Cortex of kidney (tissue), 1 donor: ENCODE measurements at places on chromosomes 16 and 17.
A peak's percentile ranks its signal among the peaks of the same experiment; 100 is the strongest.

DNA sequence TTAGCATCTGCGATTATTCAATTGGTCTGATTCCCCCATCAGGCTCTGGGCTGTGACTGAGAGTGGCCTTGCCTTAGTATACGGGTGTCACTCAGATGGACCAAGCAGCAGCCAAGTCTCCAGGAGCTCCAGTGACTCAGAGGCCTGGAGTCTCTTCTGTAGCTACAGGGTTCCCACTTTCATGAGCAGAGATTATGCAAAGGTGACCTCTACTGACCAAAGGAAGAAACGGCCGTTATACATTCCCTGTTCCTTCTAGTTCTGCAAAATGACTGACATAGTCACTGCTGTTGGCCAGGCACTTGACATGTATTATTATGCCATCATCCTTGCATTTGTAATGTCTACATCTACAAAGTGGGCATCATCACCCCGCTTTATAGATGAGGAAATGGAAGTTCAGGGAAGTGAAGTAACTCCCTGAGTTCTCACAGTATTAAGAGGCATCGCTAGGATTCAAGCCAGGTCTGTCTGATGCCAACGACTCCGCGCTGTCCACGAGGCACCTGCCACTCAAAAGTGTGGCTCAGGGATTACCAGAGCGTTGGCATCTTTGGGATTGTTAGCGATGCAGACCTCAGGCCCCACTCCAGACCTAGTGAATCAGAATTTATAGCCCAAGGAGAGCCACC lies 23.3 kb downstream of the SLC38A7 start:
- DNase-seq: no peak

DNA sequence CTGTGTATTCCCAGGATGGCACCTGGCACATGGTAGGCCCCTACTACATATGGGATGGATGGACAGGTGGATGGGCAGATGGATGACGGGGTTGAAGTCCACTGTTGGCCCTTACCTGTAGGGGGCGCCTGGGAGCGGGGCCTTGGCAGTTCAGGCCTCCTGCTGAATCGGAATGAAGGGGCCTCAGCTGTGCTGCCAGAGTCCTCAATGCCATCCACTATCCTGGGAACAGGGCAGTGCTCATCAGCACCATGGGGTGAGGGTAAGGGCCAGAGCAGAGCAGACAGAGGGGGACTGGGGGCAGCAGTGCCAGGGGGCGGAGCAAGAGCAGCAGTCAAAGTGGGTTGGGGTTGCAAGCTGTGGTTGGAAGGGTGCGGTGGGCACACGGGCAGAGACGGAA lies 8.3 kb upstream of the RAB5C start:
- no peak for DNase-seq

- DNase-seq: peak; percentile 81
These were observed 753 bp upstream of the USP22 start for GRCh38 chr17:21043296-21044232.

DNA sequence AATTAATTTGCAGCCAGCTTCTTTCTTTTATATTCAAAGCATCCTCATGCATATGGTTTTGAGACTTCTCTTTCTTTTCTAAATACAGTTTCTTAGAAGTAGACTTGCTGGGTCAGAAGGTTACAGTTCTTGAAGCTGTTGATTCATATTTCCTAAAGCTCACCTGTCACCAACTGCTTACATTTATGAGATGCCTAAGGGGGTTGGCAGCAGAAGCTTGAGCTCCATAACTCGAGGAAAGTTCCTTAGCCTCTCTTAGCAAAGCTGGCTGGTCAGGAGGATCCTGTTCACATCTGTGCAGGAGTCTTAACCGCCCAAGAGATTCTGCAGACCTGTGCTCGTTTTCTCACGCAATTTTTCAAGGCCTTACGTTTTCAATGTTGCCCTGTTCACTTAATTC lies 218.8 kb downstream of the SNX29 start:
- DNase-seq: no peak

DNA sequence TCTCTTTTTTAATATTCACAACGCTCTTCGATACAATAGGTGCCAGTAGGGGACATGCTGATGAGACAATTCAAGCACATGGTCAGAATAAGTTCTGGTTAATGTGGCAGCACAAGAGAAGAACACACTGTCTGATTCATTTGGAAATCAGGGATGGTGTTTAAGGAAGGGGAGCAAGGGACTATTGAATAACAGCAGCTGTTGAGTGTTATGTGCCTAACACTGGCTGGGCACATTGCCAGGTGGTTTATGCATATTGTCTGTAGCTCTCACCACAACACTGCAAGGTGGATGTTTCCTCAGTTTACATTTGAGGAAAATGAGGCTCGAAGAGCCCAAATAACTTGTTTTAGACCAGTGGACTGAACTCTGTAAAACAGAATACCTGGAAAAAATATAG lies 44.2 kb downstream of the LYRM9 start:
- no peak for DNase-seq

DNA sequence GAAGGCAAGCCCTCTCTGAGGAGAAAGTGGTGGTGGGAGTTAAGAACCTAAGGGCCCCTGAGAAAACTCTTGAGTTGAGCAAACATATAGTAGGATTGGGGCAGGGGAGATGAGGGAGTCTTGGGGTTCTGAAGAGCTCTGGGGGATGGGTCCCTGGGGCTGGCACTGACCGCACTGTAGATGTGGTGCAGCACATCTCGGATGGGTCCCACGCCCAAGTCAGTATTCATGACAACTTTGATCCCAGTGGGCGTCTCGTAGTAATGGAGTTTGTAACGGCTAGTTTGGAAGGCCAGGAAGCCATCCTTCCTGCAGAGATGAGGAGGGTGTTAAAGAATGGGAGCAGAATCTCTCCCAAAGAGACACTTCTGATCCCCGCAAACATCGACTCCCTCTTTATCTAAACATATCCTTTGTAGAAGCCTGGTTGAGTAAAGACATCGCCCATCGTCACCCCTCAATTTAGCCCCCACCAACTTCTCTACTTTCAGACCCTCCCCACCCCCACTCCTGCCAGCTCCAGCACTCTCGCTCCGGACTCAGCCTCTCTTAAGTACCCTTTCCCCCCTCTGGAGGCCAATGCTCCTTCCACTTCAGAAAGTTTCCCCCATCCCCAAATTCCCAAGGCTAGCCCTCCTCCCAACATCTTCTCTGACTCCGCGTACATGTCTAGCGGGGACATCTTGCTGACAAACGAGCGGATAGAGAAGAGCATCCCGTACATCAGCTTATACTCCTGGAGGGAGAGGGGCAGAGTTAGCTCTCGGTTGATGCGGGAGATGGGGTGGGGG lies 710 bp downstream of the TRAPPC1 start:
- DNase-seq: no peak

- DNase-seq: no peak
These were observed 19.3 kb downstream of the TSPOAP1 start for GRCh38 chr17:58308985-58309917.

- DNase-seq: no peak
These were observed at the start of gene ARHGAP44 for GRCh38 chr17:12789481-12790248. Gene ARHGAP44, plus strand, starts transcription at chr17:12789498. Its CDS starts 341 bp downstream, at chr17:12789839.

DNA sequence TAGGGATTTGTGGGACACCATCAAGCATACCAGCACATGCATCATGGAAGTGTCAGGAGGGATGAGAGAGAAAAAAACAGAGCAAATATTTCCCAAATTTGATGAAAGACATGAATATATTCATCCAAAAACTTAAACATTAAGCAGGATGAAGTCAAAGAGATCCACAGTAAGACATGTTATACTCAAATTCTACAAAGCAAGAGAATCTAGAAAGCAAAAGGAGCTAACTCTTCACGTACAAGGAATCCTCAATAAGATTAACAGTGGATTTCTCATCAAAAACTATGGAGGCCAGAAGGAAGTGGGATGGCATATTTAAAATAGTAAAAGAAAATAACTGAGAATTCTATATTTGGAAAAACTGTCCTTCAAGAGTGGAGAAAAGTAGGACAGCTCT lies 374.8 kb downstream of the ZFHX3 start:
- DNase-seq: no peak

DNA sequence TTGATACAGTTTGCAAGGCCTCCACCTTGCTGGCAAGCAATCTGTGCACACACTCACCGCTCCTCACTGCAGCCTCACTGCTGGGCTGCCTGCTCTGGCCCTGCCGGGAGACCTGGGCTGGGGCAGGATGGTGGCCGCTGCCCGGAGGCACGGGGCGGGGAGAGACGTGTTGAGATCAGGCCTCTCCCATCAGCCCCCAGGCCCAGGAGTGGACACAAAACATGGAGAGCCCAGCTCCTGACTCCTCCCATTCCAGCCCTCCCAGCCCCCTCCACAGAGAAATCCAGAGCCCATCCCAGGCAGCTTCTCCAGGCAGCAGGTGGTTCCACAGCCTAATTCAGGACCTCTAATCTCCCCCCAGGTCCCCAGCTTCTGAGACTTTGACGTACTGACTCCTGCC lies 23.1 kb upstream of the RPL38 start:
- no peak for DNase-seq

- no peak for DNase-seq
These were observed 16.3 kb upstream of the MYO15B start for GRCh38 chr17:75571197-75571884.

DNA sequence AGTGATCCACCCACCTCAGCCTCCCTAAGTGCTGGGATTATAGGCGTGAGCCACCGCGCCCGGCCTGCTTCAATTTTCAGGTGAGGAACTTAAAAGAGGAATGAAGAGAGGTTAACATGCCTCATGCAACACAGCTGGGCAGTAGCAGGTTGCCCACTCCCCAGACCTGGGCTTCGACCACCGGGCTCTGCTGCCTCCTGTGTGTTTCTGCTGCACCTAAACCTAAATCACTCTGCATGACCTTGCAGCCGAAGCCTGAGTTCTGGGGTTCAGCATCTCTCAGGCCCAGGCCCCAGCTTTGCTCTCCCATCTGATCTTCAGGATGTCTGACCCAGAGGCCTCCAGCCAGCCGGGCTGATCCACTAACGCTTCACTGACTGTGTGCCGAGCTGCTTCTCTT lies 112.6 kb downstream of the OR1D5 start:
- DNase-seq: no peak

DNA sequence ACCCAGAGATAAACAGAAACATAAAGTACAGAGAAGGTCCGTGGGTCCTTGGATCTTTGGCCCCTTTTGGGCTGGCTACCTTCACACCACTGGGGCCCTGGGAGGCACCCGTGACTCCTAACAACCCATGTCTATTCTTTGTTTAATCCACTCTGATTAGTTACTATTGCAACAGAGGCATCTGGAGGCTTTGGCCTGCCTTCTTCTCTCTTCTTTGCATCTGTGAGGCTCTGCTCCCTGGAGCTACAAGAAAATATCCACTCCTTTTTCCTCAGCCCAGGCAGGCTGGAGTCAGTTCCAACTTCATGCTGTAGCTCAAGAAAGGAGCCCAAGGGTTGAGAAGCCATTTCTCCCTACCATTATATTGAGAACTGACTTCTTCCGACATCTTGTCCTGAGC lies 9.5 kb upstream of the CMIP start:
- no peak for DNase-seq

- no peak for DNase-seq
These were observed 417.1 kb upstream of the SOX9 start for GRCh38 chr17:71703701-71704100.

DNA sequence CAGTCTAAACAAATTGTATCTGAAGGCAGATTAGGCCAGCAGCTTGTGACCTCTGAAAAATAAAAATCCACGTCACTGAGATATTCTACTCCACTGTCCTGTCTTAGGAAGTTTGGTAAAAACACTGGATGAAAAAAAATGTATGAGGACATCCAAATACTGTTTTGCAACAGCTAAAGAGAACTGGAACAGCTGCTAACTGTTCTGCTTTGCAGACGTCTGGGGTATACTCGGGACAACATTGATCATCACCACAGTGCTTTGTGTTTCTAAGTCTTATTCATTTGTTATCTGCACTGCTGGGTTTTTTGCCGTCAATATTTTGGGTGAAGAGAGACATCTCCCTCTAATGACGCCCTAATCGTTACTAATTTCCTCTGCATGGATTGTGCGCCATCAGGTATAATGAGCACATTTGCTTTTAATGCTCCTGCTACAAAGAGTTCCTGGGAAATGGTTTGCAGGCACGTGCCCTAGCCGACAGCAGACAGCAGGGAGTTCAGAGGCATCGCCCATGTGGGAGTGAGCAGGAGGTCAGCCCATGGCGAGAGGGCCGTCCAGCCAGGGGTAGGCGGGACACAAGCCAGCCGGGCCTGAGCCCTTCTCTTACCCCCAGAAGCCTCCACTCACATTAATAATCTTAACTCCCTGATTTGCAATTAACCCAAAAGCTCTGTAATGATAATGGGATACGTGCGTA lies 87.0 kb downstream of the CBLN1 start:
- DNase-seq: no peak

- DNase-seq: no peak
These were observed 50.5 kb downstream of the WWP2 start for GRCh38 chr16:69812688-69813014.

DNA sequence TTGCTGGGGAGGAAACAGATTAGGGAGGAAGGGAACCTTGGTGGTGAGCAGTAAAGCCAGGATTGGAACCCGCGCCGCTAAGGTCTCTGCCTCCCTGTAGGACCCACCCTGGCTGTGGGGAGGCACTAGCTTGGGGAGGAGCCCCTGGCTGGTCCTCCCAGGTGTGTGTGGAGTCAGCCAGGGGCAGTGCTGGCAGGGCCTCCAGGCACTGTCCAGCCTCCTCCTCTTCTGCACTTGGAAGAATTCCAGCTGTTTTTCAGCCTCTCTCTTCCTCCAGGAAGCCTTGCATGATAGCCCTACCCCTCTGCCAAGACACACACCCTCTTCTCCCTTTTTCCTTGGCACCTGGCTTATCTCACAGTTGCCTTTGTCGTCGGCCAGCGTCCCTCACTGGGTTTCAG lies 34.8 kb downstream of the TMEM235 start:
- DNase-seq: no peak

GRCh38 chr17:66229783-66230538 lies 746 bp upstream of the APOH start:
- DNase-seq: no peak

DNA sequence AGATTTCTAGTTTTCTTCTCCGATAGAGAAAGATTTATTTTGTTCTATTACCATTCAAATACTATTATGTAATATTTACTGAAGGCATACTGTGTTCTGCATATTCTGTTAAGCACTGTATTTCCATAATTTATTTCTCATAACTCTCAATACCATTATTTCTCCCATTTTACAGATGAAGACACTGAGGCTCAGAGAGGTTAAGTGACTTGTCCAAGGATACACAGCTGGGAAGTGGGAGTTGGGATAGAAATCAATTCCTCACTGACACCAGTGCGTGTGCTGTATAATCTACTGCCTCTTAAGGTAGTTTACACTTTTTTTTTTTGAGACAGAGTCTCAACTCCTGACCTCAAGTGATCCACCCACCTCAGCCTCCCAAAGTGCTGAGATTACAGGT lies 7.4 kb downstream of the NLRC3 start:
- no peak for DNase-seq

DNA sequence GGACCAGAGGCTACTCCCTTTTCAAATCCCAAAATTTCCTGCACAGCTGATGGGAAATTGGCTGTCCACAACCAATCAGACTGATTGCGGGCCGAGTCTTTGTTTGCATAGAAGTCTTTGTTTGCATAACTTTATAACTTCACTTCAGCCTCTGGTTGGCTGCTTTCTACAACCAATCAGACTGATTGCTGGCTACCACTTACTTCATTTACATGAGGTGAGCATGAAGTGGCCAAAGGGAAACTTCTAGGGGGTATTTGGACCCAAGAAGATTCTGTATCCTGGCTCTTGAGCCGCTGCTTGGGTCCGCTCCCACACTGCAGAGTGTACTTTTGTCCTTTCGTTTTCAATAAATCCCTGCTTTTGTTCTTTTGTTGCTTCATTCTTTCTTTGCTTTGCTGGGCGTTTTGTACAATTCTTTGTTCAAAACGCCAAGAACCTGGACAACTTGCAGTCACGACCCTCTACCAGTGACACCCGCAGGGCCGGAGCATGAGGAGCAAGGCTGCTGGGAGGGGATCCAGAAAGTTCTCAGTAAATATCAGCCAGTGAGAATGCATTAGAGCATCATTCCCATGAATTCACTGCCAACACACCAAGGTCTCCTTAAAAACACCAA lies 67.5 kb downstream of the IQCK start:
- DNase-seq: no peak
